ENCODE measurements at places on chromosomes 11 and 22. TPM values are rescaled to one million over a fixed set of nuclear protein-coding genes. Genes with fewer than 3 reads are reported as not detected.
A peak's percentile ranks its signal among the peaks of the same experiment; 100 is the strongest.

DNA sequence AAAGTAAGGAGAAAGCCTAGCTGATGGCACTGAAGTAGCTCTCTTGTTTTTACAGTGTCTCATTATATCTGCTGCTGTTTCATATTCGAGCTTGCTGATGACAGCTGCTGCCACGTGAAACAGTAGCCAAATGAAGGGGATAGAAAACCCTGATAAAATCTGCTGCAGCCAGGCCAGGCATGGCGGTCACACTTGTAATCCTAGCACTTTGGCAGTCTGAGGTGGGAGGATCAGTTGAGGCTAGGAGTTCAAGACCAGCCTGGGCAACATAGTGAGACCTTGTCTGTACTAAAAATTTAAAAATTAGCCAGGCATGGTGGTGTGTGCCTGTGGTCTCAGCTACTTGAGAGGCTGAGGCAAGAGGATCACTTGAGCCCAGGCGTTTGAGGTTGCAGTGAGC lies 13.4 kb downstream of the IFT46 start:
- no peak overlapping the region for H3K4me3 ChIP-seq
- peaks cover 35% of the 10 kb centered on the region for H3K36me3 ChIP-seq
- no peaks in the 10 kb centered on the region for H3K4me1 ChIP-seq
- no peaks in the 10 kb centered on the region for H3K27me3 ChIP-seq
- no peak for DNase-seq
- H3K27ac ChIP-seq: no peak overlapping the region

The UCP2 gene
- polyA plus RNA-seq: 52.5 TPM

The OR5M8 gene
- not detected for polyA plus RNA-seq

DNA sequence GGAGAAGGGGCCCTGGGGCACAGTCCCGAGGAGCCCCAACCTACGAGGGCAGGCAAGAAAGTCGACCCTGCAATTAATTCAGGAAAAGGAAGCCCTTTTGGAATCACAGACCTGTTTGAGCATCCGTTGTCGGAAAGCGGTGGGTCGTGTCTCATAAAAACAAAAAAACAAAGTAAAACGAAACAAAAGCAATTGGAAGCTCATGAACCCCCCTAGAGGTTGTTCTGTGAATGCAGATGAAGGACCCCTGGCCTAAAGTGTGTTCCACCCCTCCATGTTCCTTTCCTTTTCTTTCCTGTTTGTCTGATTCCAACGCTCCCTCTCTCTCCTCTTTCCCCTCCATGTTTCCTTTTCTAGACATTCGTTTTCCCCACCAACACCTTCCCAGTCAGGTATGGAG lies 203.7 kb downstream of the GRIK4 start:
- DNase-seq: no peak
- H3K36me3 ChIP-seq: no peaks in the 10 kb centered on the region
- H3K27me3 ChIP-seq: no peaks in the 10 kb centered on the region
- no peaks in the 10 kb centered on the region for H3K4me1 ChIP-seq
- no peak overlapping the region for H3K4me3 ChIP-seq

The TYR gene
- not detected for polyA plus RNA-seq

GRCh38 chr11:126165757-126166156 lies 45.7 kb downstream of the RPUSD4 start:
- no peak overlapping the region for H3K27ac ChIP-seq
- peaks cover 40% of the 10 kb centered on the region for H3K4me1 ChIP-seq
- H3K27me3 ChIP-seq: no peaks in the 10 kb centered on the region
- no peaks in the 10 kb centered on the region for H3K36me3 ChIP-seq

DNA sequence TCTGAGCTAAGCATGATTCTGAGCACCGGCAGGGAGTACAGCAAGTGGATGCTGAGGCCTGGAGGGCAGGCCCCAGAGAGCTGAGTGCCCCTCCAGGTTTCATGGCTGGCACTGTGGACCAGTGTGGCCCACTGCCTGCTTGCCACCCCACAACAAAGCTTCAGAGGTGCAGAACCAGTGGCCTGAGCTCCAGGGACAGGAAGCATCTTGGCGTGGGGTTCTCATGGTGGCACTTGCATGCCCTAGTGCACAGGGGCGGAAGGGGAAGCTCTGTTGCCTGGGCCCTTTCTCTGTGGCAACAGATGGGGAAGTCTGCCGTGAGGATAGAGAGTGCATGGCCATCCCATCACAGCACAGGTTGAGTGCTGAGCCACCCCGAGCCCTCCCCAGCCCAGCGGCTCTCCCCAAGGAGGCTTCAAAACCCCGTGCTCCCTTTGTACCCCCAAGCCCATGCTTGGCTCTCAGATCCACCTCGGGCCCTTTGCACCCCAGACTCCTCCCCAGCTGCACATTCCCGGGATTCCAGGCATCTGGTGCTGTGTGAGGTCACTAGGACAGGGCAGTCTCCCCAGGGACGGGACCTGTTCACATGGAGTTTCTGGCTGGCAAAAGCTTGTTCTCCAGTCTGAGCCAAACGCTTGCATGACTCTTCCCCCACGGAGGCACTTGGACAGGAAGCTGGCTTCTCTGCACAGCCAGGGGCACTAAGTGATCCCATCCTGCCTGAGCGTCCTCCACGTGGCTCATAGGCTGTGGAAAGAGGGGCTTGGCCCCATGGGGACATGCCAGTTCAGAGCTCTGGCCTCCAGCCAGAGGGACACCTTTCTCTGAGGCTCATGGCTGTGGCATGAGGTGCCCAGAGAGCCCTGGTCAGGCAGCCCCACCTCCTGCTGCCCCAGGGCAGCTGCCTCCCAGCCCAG lies 4.2 kb downstream of the SLC25A1 start:
- H3K4me1 ChIP-seq: peaks cover 75% of the 10 kb centered on the region
- H3K27me3 ChIP-seq: peaks cover 2% of the 10 kb centered on the region
- no peaks in the 10 kb centered on the region for H3K36me3 ChIP-seq
- H3K4me3 ChIP-seq: no peak overlapping the region
- no peak overlapping the region for H3K27ac ChIP-seq
- peak; percentile 73 for DNase-seq

DNA sequence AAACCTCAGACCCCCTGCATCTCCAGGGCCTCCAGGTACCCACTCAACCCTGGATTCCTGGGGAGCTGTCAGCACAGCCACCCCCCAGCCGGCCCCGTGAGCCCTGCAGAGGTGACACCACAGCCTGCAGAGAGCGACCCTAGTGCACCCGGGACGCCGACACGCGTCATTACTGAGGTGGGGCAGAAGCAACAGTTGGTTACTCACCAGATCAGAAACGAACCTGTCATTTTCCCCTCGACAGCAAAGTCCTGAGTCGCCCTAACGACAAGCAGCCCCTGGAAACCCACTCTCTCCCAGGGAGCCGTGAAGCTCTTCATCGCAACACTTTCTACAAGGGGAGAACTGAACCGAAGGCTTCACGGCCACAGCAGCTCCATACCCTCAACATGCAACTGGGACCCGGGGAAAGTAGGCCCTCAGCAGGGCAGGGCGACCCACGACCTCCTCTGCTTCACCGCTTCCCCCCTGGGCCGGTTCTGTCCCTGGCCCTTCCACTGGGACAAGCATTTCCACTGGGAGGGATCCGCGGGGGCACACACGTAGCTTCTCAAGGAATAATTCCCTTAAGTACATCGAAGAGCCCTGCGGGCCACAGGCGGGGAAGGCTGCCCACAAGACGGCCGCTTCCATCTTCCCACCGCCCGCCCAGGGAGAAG lies 1.6 kb downstream of the BRD1 start:
- peak overlapping the region; percentile 67 for H3K4me3 ChIP-seq
- peaks cover 14% of the 10 kb centered on the region for H3K36me3 ChIP-seq
- H3K4me1 ChIP-seq: peaks cover 49% of the 10 kb centered on the region

The MUS81 gene
- polyA plus RNA-seq: 36.0 TPM

- no peak overlapping the region for H3K4me3 ChIP-seq
- no peaks in the 10 kb centered on the region for H3K36me3 ChIP-seq
- no peak overlapping the region for H3K27ac ChIP-seq
- no peak for DNase-seq
- no peaks in the 10 kb centered on the region for H3K4me1 ChIP-seq
Observed at GRCh38 chr22:46158283-46158682, 8.0 kb downstream of the PPARA start.

GRCh38 chr11:35752115-35752514 lies 89.5 kb downstream of the TRIM44 start:
- no peak overlapping the region for H3K27ac ChIP-seq
- H3K27me3 ChIP-seq: no peaks in the 10 kb centered on the region
- H3K4me1 ChIP-seq: no peaks in the 10 kb centered on the region
- no peaks in the 10 kb centered on the region for H3K36me3 ChIP-seq
- no peak overlapping the region for H3K4me3 ChIP-seq
- no peak for DNase-seq

The LDHAL6A gene
- 0.04 TPM for polyA plus RNA-seq

GRCh38 chr11:15145615-15146014 lies 30.9 kb downstream of the INSC start:
- H3K27me3 ChIP-seq: no peaks in the 10 kb centered on the region
- H3K4me1 ChIP-seq: no peaks in the 10 kb centered on the region
- H3K4me3 ChIP-seq: no peak overlapping the region
- no peak for DNase-seq
- no peaks in the 10 kb centered on the region for H3K36me3 ChIP-seq

DNA sequence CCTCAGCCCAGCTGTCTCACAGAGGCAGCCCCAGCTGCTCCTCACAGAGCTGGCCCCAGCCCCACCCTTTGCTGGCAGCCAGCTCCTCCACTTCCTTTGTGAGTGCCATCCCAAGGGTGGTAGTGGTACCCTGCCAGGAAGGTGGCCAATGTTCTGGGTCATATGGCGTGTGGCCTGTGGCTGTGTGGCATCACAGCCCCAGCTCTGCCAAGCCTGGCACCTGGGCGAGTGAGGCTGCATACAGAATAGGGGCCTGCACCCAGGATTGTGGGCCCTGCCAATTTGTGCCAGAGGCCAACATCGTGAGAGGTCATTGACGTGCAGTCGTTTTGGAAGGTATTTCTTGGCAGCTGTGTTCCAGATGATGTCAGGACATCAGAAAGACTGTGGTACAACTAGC lies 10.7 kb downstream of the TUB start:
- peaks cover 10% of the 10 kb centered on the region for H3K4me1 ChIP-seq
- H3K4me3 ChIP-seq: no peak overlapping the region
- no peaks in the 10 kb centered on the region for H3K27me3 ChIP-seq
- H3K36me3 ChIP-seq: no peaks in the 10 kb centered on the region

GRCh38 chr11:66020618-66021357 lies 5.5 kb downstream of the CATSPER1 start:
- no peaks in the 10 kb centered on the region for H3K36me3 ChIP-seq
- H3K4me3 ChIP-seq: no peak overlapping the region
- DNase-seq: no peak

The KCTD14 gene
- polyA plus RNA-seq: 11.6 TPM
